Activated CD8-positive, alpha-beta memory T cell treated with anti-CD3 and anti-CD28 coated beads, Interleukin-2, amount 10 ng/mL, durations not matched to agents 7 days and 5 days (primary cell): ENCODE measurements at places on chromosomes 2 and 18. TPM values are rescaled to one million over a fixed set of nuclear protein-coding genes. Genes with fewer than 3 reads are reported as not detected.

Gene SCTR
- not detected for total RNA-seq

Gene FBLN7
- total RNA-seq: 0.26 TPM

Gene EFEMP1
- not detected for total RNA-seq

Gene GPR75
- total RNA-seq: 3.3 TPM

DNA sequence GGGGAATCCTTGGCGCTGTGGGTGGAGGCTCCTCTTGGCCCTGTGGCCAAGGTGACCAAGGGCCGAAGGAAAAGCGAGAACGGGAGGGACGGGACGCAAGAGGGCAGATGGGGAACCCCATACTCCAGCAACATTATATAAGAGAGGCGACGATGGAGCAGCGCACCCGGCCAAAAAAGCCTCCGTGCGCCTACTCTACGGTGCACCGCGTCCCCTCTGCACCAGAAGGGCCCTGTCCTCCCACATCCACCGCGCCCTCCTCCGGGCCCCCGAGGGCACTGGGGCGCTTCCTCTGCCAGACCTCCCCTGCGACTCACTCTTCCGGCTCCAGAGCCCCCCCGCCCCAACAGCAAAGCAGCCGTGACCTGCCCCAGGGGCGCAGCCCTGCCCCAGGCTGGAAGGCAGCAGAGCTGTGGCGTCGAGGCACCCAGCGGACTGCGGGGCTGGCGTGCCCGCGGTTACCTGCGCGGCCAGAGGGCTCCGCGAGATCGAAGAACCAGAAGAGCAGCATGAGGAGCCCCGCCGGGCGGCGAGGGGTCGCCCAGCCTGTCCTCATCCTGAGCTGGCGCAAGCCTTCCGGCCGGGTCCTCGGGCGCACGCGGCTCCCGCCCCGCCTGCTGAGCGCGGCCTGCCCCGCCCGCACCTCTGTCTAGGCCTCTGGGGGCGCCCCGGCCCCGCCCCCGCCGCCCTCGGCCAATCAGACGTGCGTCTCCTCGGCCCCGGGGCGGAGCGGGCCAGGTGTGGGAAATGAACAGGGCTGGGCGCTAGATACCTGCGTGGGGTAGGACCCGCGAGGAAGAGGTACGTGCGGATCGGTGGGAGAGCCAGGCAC lies 106.3 kb upstream of the CD302 start:
- peaks cover 4% of the 10 kb centered on the region for H3K27me3 ChIP-seq
- DNase-seq: peak; percentile 88
- peaks cover 8% of the 10 kb centered on the region for H3K36me3 ChIP-seq
- peaks cover 40% of the 10 kb centered on the region for H3K4me1 ChIP-seq
- peak within 1 kb of the TSS; percentile 98 for H3K4me3 ChIP-seq
- H3K27ac ChIP-seq: peak within 1 kb of the TSS; percentile 97

DNA sequence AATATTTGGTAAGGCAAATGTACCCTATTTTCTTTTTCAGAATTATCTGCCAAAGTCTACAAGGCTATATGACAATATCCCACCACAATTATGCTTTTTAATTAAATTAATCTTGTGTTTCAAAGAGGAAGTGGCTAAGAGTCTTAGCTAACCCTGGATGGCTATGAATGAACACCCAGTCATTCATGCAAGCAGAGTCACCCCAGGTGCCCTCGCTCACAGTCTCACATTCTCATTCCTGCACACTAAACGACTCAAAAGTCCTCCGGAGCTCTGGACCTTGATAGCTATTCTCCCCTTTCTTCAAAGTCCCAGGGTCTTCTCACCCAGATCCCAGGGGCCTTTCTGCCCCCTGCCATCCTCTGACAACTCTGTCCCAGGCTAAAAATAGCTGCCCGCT lies 42.1 kb upstream of the MRPL19 start:
- no peak overlapping the region for H3K4me3 ChIP-seq
- no peak for DNase-seq
- peaks cover 37% of the 10 kb centered on the region for H3K27me3 ChIP-seq
- H3K27ac ChIP-seq: no peak overlapping the region

- no peaks in the 10 kb centered on the region for H3K27me3 ChIP-seq
- H3K27ac ChIP-seq: no peak overlapping the region
- no peak overlapping the region for H3K4me3 ChIP-seq
- DNase-seq: no peak
- peaks cover 3% of the 10 kb centered on the region for H3K36me3 ChIP-seq
- no peaks in the 10 kb centered on the region for H3K4me1 ChIP-seq
Measured at GRCh38 chr2:239082425-239082824, 234.5 kb downstream of the TWIST2 start.

GRCh38 chr2:223786943-223787342 lies 50.4 kb downstream of the AP1S3 start:
- no peak for DNase-seq
- H3K27me3 ChIP-seq: no peaks in the 10 kb centered on the region
- H3K27ac ChIP-seq: no peak overlapping the region

DNA sequence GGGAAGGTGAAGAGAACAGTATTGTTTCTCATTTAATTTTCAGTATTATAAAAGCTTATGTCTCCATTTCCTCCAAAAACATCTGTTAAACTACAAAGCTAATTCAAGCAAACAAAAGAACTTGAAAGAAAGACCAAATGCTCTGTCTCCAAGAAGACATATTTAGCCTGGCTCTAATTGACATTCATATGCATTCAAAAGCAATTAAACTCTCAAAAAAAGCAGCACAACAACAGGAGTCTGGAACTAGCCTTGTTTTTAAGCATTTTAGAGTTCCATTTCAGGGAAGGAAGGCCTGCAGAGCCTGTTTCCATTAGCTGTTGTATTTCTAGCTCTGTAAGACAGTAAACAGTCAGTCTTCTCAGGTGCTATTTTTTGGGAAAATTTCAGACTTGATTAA lies 447.9 kb downstream of the TDRD15 start:
- H3K4me1 ChIP-seq: no peaks in the 10 kb centered on the region
- no peak overlapping the region for H3K27ac ChIP-seq
- no peak overlapping the region for H3K4me3 ChIP-seq
- no peaks in the 10 kb centered on the region for H3K36me3 ChIP-seq

DNA sequence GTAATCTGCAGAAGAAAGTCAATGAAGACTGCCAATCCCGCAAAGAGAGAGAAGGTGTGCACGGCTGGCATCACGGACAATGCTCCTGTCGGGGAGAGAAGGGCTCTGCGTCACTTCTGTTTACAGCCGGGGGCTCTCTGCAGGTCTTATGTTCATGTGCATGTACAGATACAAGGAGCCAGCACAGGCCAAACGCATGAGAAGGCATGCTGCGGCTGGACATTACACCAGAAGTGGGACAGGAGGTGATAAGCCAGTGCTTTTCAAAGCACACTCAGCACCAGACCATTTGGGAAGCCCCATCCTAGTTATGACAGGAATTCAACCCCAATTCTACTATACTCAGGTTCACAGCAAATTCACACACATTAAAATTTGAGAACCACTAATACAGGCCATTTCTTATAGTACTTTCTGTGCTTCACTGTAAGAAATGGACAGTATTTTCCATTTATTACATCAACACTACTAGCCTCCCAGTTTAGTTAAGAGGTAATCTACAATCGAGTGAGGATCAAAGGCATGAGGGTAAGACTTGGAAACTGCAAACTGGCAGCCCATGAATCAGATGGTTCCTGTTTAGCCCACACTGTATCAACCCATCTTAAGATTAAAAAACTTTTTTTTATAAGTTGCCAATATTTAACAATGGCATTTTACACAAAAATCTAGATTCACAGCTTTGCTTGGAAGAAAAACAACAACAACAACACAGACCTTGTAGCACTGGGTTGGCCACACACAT lies 38.2 kb downstream of the RMC1 start:
- DNase-seq: no peak
- H3K4me3 ChIP-seq: peak overlapping the region; percentile 41
- H3K36me3 ChIP-seq: peaks cover 61% of the 10 kb centered on the region
- H3K27me3 ChIP-seq: no peaks in the 10 kb centered on the region
- peaks cover 37% of the 10 kb centered on the region for H3K4me1 ChIP-seq

- no peak overlapping the region for H3K4me3 ChIP-seq
- no peak overlapping the region for H3K27ac ChIP-seq
- no peaks in the 10 kb centered on the region for H3K4me1 ChIP-seq
Measured at GRCh38 chr2:2860589-2861300, 516.9 kb downstream of the EIPR1 start.

- no peak overlapping the region for H3K27ac ChIP-seq
- no peak for DNase-seq
- no peak overlapping the region for H3K4me3 ChIP-seq
- H3K36me3 ChIP-seq: peaks cover 4% of the 10 kb centered on the region
- peaks cover 7% of the 10 kb centered on the region for H3K4me1 ChIP-seq
Measured at GRCh38 chr2:41710944-41711343, 336.9 kb upstream of the PKDCC start.

DNA sequence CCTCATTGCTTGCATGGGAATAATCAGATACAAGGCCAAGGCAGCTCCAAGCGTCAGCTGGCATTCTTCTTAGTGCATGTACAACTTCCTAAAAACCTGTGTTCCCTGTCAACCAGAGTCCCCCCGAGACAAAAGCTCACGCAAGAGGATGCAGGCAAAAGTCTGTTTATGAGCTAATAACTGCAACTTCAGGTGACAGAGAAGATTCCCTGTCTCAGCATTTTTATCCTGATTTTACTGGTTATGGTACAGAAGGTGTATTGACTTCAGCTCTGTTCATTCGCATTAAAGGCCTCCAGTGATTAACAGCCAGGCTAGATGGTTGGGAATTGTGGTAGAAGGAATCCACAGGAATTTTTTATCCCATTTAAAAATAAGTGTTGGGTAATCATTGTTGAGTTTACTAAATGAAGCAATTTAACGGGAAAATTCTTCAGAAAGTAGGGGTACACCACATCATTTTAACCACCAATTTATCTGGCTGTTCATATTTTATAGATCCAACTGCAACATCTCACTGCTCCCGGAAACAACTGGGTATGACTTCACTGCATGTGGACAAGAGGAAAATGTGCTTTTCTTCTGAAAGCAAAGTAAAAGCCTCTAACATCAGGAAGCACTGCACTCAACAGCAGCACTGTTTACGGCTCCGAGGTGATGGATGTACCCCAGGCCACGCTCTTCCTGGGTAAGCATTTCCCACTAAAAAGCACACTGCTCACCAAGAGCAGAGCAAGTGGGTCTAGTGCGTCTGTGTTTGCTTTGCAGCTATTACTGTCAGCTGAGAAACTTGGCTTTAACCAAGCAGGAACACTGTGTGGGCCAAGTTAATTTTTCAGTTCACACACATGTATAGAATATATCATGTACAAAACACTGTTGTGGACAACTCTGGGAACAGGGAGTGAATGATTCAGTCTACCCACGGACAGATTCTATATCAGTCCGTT lies 31.9 kb downstream of the CCBE1 start:
- no peak overlapping the region for H3K27ac ChIP-seq
- H3K4me1 ChIP-seq: no peaks in the 10 kb centered on the region
- peaks cover 4% of the 10 kb centered on the region for H3K27me3 ChIP-seq
- no peak overlapping the region for H3K4me3 ChIP-seq
- no peaks in the 10 kb centered on the region for H3K36me3 ChIP-seq

- peaks cover 27% of the 10 kb centered on the region for H3K36me3 ChIP-seq
- peak overlapping the region; percentile 97 for H3K4me3 ChIP-seq
- no peaks in the 10 kb centered on the region for H3K27me3 ChIP-seq
- peak overlapping the region; percentile 94 for H3K27ac ChIP-seq
- peak; percentile 53 for DNase-seq
- peaks cover 39% of the 10 kb centered on the region for H3K4me1 ChIP-seq
Measured at GRCh38 chr18:56637711-56638231, 621 bp downstream of the TXNL1 start.

DNA sequence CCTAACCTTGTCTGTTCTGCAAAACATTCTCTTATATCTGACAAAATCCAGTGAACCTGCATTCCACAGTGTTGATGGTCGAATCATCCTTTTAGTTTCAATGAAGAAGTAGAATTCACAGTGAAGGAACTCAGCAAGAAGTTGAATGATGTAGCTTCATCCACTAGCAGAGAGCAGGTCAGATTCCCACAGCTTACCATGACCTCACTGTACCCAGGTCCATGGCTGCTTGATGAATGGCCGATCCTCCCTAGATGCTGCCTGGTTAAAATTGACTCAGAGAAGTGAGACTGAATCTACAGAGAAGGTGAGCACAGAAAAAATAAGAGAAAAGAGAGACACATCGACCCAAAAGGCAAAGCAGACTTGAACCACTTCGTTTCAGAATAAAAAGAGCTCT lies 906.0 kb upstream of the CHAC2 start:
- no peak for DNase-seq
- H3K4me3 ChIP-seq: no peak overlapping the region
- no peaks in the 10 kb centered on the region for H3K36me3 ChIP-seq
- H3K4me1 ChIP-seq: no peaks in the 10 kb centered on the region
- no peak overlapping the region for H3K27ac ChIP-seq

GRCh38 chr2:50724837-50725236 lies 307.1 kb downstream of the NRXN1 start:
- no peak for DNase-seq
- no peak overlapping the region for H3K4me3 ChIP-seq
- H3K27ac ChIP-seq: no peak overlapping the region
- no peaks in the 10 kb centered on the region for H3K36me3 ChIP-seq
- no peaks in the 10 kb centered on the region for H3K4me1 ChIP-seq
- H3K27me3 ChIP-seq: no peaks in the 10 kb centered on the region

DNA sequence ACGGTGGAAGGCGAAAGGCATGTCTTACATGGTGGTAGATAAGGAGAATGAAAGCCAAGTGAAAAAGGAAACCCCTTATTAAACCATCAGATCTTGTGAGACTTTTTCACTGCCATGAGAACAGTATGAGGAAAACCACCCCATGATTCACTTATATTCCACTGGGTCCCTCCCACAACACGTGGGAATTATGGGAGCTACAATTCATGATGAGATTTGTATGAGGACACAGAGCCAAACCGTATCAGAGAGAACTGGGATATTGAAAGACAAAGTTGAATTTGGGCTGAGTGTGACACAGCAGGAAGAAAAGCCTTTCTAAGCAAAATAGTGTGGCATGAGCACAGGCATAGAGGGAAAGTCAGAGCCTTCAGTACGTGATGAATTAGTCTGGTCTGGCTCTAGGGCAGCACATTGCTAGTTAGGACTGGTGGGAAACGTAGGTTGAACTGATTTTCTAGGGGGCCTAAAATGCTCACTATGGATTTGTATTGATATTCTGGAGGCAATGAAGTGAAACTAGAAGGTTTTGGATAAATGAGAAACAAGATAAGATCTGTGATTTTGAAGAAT lies 84.8 kb upstream of the RND3 start:
- no peaks in the 10 kb centered on the region for H3K4me1 ChIP-seq
- H3K27me3 ChIP-seq: no peaks in the 10 kb centered on the region
- no peak overlapping the region for H3K27ac ChIP-seq
- H3K36me3 ChIP-seq: no peaks in the 10 kb centered on the region

GRCh38 chr2:174522553-174522952 lies 35.7 kb upstream of the GPR155 start:
- no peak overlapping the region for H3K27ac ChIP-seq
- H3K4me3 ChIP-seq: no peak overlapping the region
- H3K27me3 ChIP-seq: no peaks in the 10 kb centered on the region
- H3K4me1 ChIP-seq: peaks cover 16% of the 10 kb centered on the region
- DNase-seq: no peak

GRCh38 chr2:143745060-143745459 lies 615.8 kb downstream of the ARHGAP15 start:
- H3K4me3 ChIP-seq: no peak overlapping the region
- no peak for DNase-seq
- peaks cover 18% of the 10 kb centered on the region for H3K36me3 ChIP-seq
- H3K4me1 ChIP-seq: no peaks in the 10 kb centered on the region
